Choroid plexus epithelial cell (primary cell): ENCODE measurements at places on chromosomes 12 and 14.

- DNase-seq, result peak; percentile 93
Measured at GRCh38 chr14:83559721-83560120, 1970.2 kb upstream of the FLRT2 start.

- DNase-seq, result no peak
Measured at GRCh38 chr12:42342028-42342427, 16.1 kb downstream of the PPHLN1 start.

DNA sequence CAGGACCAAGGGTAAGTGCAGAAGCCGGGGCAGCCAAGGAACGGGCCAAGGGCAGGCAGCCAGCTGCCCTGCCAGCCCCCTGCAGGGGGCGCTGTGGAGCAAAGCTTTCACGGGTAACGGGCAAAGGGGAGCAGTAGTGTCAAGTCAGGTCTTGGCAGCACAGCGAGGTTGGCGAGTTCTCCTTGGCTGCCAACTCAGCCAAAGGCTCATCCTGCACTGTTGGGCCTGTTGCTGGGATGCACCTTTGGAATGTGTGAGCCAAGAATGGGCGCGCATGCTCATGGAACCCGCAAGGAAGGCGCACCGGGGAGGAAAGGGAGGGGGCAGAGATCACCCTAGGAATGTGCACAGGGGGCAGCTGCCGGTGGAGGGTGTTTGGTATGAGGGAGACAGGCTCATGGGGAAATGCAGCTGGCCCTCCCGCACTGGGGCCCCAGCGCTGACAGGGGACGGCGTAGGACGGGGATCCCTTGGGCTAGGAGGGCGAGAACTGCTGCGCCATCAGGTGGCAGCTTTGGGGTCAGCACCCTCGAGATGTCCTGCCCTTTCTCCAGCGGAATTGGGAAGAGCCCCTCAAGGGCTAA lies 138.0 kb downstream of the ASCL4 start:
- DNase-seq, result no peak

DNA sequence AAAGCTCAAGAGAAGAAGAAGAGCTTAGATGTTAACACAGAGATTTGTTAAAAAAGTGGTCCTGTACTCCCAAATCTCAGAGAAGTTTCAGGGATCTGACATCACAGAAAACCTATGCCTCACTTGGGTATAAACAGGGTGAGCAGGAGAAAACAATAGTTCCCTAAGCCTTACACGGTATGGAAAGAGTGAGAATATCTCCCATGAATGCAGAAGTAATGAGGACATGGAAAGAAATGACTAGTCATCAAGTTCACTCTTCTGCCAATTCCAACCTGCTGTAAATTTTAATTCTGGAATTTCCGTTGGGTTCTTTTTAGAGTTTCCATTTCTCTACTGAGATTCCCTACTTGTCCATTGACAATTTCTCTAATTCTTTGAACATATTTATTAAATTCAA lies 6.2 kb upstream of the PTGER2 start:
- DNase-seq, result no peak

DNA sequence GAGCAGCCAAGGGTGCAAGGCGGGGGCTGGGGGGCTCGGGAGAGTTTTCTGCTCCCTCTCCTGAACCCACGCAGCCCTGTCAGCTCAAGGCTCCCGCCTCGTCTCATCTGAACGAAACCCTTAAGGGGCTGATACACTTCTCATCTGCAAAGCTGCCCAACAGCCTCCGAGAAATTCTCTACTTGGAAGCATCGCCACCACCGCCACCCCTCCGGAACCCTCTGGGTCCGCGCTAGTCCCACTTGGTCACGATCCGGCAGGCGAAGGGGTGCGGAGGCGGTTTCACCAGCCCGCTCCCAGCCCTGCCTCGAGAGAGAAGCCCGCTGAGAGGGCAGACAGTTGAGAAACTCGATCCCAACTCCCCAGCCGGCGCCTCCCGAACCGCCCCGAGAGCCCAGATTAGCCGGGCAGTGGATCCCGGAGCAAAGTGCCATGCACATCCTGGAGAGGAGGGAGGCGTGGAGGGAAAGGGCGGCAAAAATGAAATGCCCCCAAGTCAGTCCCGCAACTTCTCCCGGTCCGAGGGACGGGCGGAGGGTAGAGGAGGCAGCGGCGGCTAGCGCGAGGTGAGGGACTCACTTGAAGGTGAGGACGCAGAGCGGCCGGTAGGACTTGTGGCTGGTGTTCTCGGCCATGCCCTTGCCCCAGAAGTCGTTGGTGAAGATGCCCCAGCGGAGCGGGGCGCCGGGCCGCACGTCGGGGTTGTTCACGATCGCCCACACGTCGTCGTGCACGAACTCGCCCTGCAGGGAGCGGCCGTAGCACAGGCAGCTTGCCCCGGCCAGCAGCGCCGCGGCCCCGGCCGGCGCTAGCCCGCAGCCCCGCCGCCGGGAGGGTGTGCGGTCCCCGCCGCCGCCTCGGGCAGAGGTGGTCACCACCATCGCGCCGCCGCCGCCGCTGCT lies 620 bp downstream of the TMTC1 start:
- peak; percentile 47 for DNase-seq

DNA sequence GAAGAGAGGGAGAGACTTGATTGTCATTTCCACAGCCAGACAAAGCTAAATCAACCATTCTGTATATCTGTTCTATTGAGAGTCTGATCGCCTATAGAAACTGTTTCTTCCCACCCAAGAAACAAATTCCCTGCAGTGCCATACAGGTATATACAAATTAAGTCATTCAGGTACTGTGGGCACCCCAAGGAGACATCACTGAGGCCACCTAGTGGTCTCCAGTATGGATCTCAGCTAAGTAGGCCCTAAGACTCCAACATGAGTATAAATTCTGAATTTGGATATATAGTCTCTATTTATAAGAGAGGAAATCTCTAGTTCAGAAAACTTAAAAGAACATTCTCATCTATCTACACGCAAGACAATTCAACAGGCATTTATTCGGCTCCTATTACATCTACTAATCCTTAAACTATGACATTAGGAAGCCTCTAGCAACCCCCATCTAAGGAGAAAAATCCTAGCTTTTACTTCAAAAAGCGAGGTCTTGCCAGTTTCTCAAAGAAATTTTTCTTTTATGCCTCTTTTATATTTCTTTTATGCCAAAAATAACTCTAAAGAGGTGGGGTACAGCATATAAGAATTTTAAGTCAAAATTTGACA lies 62.6 kb downstream of the DCAF5 start:
- peak; percentile 68 for DNase-seq

GRCh38 chr12:117189725-117190209 lies 503 bp downstream of the FBXO21 start:
- peak; percentile 27 for DNase-seq
